ENCODE measurements at places on chromosomes 5 and 9.

DNA sequence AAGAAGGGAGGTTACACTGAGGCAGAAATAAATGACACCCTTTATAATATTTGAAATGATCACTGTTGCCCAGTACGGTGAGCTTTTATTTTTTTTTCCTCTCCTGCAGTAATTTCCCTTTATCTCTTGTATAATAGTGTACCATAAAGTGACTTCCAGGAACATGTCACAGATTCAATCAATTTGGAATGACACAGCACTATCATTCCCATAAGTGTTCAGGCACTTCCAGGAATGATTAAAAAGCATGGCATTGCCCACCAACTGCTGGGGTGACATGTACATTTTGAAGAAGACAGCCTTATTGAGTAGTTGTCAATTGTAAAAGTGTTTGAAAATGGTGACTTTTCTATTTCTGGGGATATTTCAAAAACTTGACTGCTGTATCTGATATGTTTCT is 1700.9 kb upstream of the NUDT12 start:
- DNase-seq: no peak

GRCh38 chr9:3876553-3876952 is 350.8 kb upstream of the RFX3 start:
- no peak for DNase-seq

GRCh38 chr9:133731876-133732638 is 6.1 kb downstream of the SARDH start:
- no peak for DNase-seq

DNA sequence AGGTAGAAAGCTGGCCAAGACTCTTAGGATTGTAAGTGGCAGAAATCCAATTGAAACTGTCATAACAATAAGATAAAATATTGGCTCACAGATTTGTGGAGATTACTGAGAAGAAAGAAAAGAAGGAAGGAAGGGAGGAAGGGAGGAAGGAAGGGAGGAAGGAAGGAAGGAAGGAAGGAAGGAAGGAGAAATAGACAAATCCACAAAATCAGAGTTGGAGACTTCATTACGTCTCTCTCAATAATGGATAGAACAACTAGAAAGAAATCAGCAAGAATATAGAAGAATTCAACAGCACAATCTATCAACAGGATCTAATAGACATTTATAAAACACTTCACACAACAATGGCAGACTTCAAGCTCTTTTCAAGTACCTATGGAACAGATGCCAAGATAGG is 17.9 kb upstream of the PAM start:
- no peak for DNase-seq

- DNase-seq: no peak
These were observed 1.0 kb upstream of the F2R start for GRCh38 chr5:76714751-76715485.

- no peak for DNase-seq
These were observed 94.7 kb downstream of the MYO10 start for GRCh38 chr5:16841416-16841815.

DNA sequence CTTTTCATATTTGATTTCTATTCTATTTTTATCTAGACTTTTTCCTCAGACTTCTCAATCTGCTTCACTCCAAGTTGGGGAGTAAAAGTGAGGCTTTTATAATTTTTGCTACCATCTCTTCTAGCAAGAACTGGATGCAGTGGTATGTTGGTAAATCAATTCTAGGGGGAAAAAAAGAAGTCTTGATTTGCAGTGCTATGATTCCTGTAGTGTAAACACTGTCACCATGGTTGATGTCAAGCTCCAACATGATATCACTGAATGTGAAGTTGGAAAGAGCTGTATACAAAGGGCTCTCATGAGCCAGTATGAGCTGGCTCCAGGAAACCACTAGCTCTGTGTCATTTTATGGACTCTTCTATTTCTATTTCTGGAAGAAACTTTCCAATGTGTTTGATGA is 439.2 kb downstream of the NTRK2 start:
- no peak for DNase-seq

- DNase-seq: peak; percentile 69
These were observed 280.7 kb downstream of the SPOCK1 start for GRCh38 chr5:137218471-137218870.

DNA sequence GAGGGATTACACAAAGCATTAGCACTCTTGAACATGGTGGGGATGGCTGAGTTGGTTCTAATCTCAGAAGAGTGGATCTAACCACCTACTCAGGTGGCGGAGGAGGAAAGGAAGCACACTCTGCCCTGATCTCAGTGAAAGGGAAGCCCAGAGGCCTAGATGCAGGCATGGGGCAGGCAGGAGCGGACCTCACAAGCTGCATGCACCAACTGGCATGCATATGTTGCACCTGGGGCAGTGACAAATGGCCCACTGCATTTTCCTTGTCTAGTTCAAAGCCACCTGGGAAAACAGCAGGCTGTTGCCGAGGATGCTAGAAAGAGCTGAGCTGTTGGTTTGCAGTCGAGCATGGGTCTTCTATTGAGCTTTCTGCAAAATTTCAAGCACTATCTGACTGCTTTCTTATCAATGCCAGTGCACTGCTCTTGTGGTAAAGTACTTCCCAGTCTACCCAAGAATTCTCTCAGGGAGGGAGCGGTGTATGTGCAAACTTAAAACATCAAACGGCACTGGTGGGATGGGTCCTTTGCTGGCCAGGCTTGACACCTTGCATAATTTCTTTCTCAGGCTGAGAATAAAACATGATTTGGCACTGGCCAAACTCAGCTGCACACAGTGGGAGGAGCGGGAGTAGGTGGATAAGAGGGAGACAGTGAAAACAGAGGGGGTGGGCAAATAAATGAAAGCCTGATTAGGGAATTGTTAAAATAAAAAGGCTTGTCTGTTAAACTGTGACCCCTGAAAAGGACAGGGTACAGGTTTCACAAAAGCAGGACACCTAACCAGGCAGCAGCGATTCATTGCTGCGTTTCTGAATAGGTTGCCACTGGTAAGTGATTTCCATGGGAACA is 108.9 kb downstream of the MARCHF3 start:
- DNase-seq: no peak

- no peak for DNase-seq
These were observed 321.3 kb downstream of the EPB41L4A start for GRCh38 chr5:112097768-112098167.
